ENCODE measurements at places on chromosomes 6 and 20.
A peak's percentile ranks its signal among the peaks of the same experiment; 100 is the strongest.

DNA sequence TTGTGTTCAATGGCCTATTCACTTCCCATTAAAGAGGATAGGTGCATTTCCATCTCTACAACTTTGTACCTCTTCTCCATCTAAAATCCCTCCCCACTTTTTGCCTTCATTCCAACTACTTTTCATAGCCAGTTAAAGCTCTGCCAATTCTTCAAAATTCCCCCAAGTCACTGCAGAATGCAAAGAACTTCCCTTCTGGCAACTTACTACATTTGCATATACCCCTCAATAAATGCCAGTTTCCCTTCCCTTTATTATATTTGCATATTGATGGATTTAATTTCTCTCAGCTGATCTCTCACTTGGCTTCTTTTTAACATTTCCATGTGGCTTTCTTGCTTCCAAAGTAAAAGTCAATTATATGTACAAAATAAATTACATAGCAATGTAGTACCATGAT is 393.4 kb downstream of the HACE1 start:
- no peak for DNase-seq

GRCh38 chr6:75167325-75167724 is 38.5 kb downstream of the COL12A1 start:
- no peak for DNase-seq

- DNase-seq, result no peak
Measured at GRCh38 chr6:147765541-147765940, 257.1 kb downstream of the SAMD5 start.

DNA sequence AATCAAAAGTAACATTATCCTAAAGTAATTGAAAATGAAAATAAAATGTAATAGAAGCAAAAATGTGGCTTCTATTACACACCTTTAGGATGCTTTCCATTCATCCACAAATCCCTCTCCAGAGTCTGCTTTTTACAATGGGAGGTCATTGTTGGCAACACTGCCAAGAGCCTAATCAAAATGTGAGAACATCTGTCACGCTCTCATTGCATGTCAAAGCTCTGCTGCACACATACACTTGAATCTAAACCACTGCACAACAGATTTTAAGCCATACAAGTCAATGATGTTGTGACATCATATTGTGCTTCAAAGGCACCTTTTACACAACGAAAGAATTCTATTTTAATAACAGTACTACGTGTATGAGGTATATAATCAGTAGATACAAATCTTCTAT is 82.1 kb downstream of the PREP start:
- DNase-seq, result no peak

DNA sequence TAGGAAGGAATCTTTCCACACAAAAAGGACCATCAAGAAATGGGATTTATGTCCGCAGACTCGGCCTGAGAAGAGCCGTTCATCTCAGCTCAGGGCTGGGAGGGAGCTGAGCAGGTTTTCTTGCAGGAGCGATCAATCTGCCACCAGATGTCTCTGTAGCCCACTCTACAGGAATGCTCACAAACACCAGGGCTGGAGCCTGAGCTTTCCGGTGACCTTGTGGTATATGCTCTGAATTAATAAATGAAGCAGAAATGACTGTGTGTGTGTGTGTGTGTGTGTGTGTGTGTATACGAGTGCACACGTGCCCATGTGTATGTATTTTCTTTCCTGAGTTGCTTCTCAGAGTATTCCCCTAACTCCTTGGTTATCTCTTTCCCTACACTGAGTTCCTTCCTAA is 12.0 kb downstream of the CD83 start:
- no peak for DNase-seq

DNA sequence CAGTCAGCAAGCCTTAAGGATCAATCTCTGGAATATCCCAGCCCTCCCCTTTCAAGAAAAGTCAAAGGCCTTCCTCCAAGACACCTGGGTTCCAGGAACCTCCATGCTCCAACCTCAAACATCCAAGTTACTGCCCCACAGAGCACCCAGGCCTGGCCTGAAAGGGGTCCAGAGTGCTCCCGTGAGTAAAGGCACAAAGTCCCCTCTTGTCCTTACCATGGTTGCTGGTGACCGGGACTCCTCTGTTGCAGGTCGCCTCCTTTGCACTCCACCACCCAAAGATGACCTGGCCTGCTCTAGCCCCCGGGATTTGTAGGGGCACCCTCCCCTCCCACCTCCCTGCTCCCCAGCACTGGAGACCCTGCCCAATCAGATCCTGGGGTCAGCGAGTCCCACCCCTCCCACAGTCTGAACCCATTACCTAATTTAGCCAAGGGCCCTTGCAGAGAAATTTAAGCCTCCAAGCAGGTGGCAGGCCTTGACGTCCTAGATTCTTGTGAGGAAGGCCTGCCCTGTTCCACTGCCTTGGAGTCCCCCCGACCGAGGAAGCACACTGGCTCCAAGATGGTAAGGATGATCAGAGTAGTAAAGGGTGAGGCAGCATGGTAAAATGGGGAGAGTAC is at the start of gene TNNC2:
TSS of gene TNNC2 (minus strand) at position 283 of the 623 bp plus-strand sequence. CDS start at position 219, 64 bp downstream.
- no peak for DNase-seq

DNA sequence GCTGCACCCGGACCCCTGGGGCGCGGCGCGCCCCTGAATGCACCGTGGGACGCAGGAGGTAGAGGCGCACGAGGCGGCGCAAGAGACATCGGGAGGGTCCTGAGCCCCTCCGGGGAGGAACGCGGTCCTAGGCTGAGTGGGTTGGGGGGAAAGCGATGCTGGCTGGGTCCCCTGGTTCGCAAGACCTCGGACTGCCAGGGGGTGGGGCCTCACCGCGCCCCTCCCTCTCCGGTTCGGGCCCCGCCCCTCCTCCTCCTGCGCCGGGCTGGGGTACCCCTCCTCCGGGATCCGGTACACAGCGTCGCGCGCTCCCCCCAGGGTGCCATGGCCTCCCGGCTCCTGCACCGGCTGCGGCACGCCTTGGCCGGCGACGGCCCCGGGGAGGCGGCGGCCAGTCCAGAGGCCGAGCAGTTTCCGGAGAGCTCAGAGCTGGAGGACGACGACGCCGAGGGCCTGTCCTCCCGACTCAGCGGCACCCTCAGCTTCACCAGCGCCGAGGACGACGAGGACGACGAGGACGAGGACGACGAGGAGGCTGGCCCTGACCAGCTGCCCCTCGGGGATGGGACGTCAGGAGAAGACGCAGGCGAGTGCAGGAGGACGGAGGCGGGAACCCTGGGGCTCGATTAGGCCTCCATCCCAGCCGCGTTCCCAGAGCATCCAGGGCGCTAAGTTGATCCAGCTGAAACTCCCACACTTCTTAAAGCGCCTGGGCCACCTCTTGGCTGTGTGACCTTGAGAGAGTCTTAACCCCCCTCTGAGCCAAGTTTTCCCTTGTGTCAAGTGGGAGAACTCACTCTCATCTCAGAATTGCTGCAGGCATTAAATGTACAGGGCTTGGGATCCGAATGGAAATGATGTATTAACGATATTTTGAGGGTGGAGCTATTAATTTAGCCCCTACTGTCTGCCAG is 541 bp downstream of the SNX21 start:
- DNase-seq, result no peak

DNA sequence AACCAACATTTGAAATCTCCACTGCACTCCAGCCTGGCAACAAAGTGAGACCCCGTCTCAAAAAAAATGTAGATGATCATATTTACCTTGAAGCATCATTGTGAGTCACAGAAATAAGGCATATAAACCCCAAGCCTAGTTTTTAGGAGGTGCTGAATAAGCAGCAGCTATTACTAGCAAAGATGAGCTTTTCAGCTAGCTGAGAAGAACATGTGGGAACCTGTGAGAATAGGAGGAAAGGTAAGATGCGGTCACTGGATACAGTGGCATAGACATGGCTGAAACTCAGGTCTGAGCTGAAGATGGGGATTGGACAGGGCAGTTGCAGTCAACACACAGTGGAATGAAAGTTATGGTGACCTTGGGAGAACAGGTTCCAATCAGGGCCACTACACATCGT is 284.3 kb upstream of the IRAK1BP1 start:
- no peak for DNase-seq

DNA sequence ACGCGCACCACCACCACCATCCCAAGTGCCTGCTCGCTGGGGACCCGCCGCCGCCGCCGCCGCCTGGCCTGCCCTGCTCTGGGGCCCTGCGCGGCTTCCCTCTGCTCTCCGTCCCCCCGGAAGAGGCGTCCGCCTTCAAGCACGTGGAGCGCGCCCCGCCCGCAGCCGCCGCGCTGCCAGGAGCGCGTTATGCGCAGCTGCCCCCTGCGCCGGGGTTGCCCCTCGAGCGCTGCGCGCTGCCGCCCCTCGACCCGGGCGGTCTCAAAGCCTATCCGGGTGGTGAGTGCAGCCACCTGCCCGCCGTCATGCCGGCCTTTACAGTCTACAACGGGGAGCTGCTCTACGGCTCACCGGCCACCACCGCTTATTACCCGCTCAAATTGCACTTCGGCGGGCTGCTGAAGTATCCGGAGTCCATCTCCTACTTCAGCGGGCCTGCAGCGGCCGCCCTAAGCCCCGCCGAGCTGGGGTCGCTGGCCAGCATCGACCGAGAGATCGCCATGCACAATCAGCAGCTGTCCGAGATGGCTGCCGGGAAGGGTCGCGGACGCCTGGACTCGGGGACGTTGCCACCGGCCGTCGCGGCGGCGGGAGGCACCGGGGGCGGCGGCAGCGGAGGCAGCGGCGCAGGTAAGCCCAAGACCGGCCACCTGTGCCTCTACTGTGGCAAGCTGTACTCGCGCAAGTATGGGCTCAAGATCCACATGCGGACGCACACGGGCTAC is 7.2 kb downstream of the PRDM13 start:
- DNase-seq, result no peak

DNA sequence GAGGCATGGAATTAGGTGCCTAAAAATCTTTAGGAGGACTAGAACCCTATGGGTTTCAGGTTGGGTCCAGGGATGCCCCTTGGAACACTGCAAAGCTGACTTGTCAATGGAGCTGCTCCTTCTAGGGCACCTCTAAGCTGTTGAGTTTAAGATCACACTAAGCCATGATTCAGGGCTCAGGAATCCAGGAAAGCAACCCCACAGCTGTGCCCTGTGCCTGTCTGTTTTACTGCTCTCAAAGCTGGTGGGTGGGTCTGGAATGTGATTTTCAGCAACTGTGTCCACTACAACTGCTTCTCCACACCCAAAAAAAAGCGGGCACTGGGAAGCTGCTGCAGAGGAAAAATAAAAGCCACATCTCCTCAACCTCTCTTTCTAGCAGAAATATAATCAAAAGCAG is 310.4 kb upstream of the MOCS1 start:
- DNase-seq, result no peak

- DNase-seq, result no peak
Measured at GRCh38 chr20:58665606-58666005, 14.5 kb downstream of the STX16 start.

DNA sequence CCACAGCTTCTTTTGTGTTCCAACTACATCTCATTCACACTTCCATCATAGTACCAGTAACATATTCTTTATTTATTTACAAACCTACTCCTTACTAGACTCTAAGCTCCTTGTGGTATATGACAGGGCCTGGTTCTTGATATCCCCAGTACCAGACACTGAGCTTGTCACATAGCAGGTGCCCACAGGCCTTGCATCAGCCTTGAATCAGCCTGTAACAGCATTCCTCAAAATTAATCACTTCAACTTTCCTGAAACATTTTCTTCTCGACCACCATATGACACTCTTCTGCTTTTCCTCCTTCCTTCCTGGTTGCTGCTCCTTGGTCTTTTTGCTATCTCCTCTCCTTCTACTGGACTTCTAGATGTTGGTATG is 24.7 kb upstream of the SRPK1 start:
- DNase-seq, result no peak

DNA sequence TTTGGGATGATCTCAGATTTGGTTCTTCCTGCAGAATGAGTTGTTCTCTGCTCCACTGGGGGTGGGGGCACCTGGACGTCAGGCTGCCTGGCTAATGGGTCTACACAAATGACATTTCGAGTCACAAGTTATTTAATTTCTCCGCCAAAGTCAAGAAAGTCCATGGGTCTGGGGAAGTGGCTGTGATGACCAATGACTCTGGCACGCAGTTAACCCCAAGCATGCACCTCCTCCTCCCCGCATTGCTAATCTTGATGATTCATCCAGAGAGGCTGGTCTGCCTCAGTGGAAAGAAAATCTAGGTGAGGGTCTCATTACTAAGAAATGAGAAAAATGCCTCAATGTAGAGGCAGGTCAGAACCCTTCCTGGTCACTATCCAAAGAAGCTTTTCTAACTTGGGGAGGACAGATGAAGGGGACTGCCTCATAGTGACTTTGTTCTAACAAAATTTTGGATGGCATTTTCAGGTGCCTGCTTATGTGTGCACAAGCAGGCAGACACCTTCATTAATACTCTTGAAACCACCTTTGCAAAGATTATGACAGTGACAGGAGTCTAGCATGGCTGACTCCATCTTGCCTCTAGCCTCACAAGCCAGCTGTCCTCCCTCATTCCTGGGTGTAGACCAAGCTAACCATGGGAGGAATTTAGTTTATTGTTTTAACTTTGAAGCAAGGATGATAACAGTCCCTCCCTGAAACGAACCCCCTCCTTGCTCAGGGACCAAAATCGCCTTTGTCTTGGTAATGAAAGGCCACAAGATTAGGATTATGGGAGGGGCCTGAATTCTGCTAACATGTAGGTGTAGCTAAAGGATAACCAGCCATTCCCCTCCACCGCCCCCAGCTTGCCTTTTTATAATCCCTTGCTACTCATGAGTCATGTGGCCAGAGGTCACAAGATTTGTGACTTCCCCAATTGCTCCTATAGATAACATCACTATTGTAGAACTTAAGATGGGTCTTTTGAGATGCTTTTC is 98.6 kb upstream of the MRPS10 start:
- no peak for DNase-seq

DNA sequence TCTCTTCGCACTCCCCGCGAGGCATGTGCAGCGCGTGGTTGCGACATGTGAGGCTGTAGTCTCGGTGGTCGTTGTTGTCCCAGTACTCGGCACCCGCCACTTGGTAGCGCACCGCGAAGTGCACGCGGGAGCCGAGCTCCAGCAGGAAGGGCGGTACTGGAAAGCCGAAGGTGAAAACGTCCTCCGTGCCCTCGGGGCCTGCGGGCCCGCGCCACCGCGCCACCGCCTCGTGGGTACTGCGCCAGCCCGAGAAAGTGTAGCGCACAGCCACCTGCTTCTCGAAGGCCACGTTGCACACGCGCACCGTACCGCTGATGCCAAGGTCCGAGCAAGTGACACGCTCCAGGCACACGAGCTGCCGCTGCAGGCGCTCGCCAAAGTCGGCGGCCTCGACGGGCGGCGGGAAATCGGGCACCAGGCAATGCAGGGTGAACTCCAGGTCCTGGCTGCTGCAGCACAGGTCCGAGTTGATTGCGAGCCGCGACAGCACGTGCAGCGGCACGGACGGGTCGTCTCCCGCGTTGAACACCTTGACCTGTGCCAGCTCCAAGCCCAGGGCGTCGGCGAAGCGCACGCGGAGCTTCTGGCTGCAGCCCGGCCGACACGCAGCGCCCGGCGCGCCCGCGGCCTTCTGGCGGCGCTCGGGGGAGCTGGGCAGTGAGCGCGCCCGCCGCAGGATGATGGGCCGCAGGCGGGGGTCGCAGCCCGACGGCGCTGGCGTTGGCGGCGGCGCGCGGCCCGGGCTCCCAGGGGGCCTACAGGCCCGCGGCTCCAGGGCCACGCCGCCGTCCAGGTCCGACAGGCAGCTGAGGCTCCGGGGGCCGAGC is 840 bp downstream of the PPP1R3D start:
- DNase-seq, result no peak

- DNase-seq, result peak; percentile 71
Measured at GRCh38 chr20:41136680-41137613, at the start of gene PLCG1. TSS of gene PLCG1 (plus strand) at chr20:41137543. CDS start at chr20:41137642, 99 bp downstream.

- no peak for DNase-seq
Measured at GRCh38 chr6:74705451-74705850, 500.4 kb downstream of the COL12A1 start.

Data from stimulated activated CD8-positive, alpha-beta memory T cell treated with anti-CD3 and anti-CD28 coated beads, Interleukin-7, amount 100 ng/mL, for 1 hour (primary cell).